Ascending aorta (tissue), 2 donors: ENCODE measurements at places on chromosomes 7 and 10.

GRCh38 chr10:70090013-70090412, 37.4 kb downstream of the MACROH2A2 start:
- no peak for DNase-seq

DNA sequence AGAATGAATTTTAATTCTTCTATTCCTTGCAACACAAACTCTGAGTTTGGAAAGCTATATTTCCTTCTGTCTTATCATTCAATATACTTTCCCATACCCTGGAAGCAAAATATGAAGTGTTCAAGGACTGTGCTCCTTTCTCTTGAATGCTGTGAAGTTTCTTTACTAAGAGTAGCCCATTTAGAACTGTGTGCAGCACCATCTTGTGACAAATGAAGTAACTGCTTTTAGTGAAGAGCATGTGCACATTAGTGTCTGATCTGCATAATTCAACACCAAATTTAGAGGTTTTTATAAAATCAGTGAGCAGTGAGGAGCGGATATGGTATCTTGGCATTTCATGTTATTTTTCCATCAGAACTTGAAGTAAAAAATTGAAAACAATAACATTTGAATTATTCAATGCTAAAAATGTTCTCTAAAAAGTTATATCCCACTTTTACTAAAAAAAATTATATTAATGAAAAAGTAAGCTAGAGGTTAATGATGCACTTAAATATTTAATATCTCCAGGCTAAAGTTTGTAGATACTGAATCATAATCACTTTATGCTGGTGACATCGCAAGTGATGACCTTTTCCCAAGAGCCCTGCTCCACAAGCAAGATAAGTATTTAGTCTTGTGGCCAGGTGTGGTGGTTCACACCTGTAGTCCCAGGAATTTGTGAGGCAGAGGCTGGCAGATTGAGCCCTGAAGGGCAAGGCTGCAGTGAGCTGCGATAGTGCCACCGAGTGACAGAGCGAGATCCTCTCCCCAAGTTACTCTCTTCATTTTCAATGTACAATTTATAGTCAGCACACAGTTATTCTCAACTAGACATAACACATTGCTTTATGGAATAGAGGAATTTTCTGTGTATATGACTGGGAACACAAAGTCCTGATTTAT, 108.8 kb upstream of the PCLO start:
- no peak for DNase-seq

- no peak for DNase-seq
Measured at GRCh38 chr7:23967949-23968599, 258.1 kb downstream of the STK31 start.

- DNase-seq: no peak
Measured at GRCh38 chr7:156954941-156955340, 5.4 kb downstream of the NOM1 start.

GRCh38 chr7:16420649-16421332, 547 bp downstream of the CRPPA start:
- DNase-seq: peak; percentile 87

GRCh38 chr7:32941681-32942414, 15.4 kb upstream of the FKBP9 start:
- no peak for DNase-seq

- no peak for DNase-seq
Measured at GRCh38 chr10:102650655-102651454, 6.6 kb downstream of the TRIM8 start.

DNA sequence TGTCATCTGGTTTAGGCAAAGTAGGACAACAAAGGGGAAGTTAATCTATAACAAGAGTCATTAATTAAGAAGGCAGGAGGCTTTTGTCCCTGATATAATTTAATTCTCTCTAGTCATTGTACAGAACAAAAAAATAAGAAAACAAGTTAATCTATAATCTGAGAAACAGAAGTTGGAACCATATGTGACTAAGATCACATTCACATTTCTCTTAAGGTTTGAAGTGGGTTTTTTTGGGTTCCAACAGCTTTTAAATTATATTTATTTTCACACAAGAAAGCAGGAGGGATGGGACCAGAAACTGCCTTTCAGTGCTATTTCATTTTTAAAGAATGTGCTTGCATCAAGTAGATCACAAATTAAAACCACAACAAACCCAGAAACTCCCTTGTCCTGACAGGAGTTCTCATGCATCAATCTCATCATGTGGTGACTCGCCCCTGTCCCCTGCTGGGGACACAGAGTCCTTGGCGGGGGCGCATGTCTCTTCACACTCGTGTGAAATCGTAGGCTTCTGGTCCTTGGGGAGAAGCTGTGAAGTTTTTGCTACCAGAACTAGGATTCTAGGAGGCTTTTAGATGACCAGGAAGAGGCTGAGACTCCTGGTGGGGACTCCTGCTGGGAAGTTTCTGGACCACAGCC, 10.1 kb upstream of the OPN4 start:
- peak; percentile 62 for DNase-seq

DNA sequence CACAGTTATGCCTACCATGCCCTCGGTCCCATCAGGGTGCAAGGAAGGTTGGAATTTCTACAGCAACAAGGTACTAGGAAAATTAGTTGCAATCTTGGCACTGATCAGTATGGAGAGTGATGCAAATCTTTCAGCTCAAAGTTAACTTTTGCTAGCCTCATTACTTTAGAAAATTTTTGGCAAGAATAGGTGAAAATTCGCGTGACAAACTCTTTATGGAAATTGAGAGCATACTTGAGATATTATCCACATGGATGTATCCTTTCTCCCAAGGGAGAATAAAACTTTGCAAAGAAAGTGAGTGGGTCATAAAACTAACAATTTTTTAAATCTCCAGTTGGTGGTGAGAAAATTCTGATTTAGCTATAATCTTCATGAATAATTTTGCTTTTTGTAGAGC, 71.1 kb upstream of the SLC39A12 start:
- no peak for DNase-seq

- no peak for DNase-seq
Measured at GRCh38 chr7:55574051-55574717, 1.9 kb upstream of the VOPP1 start.

DNA sequence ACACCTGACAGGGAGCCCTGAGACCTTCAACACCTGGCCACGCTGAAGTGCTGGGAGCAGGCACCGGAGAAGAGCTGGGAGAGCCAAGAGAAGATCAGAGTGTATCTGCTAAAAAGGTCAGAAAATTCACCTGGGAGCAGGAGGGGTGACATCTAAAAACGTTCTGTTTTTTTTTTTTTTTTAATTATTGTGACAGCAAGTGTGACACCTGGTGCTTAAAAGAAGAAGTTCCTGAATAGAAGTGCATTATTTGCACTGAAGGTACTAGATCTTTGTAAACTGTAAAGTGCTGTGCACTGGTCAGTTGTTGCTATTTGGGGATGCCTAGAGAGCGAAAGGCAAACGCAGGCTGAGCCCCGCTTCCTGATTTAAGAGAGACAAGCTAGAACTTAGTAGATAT, 422.0 kb downstream of the PLXNA4 start:
- DNase-seq: no peak

DNA sequence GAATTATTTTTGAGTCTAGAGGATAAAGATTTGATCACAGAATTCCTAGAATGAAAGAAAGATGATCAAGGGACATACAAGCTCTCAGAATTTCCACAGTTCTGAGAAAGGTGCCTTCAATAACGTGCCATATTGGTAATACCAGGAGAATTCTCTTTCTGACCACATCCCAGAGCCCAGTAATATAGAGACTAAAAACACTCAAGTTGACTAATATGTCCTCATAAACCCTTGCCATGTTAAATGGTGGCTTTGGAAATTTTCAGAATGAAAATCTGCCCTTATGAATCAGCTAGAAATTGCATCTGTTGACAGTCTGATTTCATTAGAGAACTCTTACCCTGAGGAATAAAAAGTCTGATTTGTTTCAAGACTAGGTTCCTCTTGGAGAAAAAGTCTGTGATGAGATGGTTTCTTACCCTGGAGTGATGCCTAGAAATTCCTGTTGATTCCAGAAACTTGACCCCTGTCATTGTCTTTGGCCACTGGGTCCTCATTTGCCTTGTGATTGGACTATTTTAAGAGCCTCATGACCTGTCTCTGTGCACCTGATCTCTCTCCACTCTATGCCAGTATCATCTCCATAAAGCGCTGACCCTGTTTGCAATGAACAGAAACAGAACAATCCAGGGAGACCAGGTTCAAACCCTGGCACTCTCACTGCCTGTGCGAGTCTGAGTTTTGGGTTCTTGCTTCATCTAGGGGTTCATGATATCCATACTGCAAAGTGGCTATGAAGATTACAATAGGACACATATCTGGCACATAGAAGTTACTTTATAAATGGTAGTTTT, 3.3 kb downstream of the IL2RA start:
- DNase-seq: no peak

DNA sequence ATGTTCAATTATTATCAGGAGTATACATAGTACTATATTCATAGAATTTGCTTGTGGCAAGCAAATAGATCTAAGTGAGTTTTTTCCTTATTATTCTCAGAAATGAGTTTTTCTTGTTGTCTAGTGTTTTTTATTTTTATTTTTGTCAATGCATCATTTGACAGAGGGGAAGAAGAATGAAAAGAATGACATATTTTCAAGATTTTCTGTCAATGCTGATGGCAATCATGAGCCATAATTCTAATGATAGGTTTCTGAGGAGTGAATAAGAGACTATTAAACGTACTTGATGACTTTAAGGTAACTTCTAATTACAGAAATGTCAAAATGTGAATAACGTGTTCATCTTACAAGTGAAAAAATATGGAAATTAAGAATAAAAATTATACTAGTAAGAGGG, 144.6 kb upstream of the CSTF2T start:
- DNase-seq: no peak

GRCh38 chr10:101216207-101217043, 12.8 kb downstream of the LBX1 start:
- no peak for DNase-seq

DNA sequence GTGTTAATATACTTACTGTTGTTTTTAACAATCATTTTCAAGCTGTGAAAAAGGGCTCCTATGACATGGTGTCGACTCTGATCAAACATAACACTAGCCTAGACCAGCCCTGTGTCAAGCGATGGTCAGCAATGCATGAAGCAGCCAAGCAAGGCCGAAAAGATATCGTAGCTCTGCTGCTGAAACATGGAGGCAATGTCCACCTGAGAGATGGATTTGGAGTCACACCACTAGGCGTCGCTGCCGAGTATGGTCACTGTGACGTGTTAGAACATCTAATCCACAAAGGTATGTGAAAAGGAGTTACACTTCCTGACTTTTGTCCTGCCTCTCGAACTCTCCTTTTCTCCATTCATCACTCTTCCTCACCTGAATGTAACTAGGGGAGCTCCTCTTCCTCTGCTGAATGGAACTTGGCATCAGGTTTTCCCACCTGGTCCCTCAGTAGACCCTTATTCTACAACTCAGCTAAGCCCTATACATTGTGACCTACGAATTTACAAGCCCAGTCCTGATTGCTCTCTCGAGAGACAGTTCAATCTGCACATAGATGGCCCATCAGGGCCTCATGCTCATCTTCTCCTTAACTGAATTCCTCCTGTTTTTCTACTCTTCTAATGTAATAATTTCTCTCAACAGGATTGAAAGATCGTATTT, 23.0 kb downstream of the ASB15 start:
- no peak for DNase-seq

DNA sequence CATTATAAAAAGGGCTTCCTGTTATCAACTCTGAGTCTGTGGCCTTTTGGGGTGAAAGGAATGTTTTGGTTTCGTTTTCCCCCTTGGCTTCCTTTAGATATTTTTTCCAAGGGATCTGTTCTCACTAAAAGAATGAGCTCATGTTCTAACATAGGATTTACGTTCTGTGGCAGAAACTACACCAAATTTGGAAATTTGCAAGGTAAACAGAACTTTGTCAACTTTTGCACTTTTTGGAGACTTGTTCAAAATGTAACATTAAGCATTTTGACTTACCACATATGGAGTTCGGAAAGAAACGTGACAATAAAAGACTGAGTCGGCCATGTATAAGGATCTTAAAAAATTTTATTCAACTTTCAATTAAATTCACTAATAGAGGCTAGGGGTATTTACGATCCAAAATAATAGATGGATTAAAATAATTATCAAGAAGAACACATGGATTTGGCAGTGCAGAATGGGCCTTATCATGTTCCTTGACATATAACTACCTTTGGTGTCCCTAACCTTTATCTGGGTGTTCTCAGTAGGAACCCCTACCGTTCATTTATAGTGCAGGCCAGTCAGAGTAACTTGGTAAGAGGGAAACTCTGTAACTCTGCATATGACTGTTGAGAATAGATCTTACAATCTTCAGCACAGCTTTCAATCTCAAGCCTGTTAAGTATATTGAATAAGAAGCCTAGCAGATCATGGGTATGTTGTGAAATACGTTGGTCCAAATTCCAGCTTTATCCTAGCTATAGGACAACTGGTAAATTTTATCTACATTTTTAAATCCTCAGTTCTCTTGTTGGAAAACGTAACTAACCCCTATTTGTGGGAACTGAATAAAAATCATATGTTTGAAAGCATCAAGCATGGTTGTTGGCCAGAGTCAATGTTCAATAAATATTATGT, 11.8 kb downstream of the CPED1 start:
- DNase-seq: no peak

GRCh38 chr7:14626076-14626475, 276.5 kb downstream of the DGKB start:
- DNase-seq: no peak

DNA sequence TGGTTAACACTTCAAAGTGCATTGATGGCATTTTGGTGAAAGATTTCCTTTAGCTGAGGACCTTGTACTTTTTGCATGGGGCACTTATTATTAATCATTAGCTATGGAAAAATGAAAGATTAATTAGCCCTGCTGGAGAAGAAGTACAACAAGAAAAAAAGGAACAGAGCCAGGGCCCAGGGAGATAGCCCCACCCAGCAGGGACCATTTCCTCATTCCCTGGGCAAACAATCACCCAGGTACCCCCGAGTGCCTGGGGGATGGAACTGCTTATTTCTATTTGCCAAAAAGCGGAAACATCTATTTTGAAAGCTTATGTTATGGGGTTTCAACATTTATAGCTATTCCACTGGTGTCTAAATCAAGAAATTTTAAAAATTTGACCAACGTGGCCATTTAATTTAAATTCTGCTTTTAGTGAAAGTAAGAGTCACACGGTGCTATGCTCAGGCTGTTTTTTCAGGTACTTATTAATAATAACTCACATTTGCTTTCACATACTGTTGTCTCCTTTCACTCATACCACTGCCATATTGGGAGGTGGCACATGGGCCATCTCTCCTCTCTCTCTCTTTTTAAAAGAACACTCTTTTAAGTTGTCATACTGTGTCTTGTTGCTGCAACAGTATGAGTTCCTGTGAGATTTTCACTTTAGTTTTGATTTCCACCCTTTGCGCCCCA, 143.6 kb upstream of the KIF5B start:
- DNase-seq: no peak

DNA sequence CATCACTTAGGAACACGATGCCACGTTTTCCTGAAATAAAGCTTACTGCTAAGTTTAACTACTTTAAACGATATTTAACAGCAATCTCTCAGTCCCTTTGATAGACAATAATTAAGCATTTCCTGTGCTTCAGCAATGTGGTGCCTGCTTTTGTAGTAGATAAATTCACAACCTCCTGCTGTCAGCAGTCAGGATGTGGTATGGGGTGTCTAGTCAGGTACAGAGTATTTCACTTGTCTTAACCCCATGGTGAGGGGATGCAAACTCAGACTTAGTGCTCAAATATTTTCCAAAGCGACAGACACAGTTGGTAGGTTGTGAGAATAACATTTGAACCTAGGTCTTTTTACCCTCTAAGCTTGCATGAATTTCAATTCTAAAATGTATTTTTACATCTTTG, 526.2 kb upstream of the PFKP start:
- DNase-seq: no peak

GRCh38 chr7:149495785-149496641, 1.6 kb downstream of the ZNF746 start:
- peak; percentile 80 for DNase-seq

GRCh38 chr7:79761876-79762429, 308.5 kb upstream of the MAGI2 start:
- DNase-seq: no peak
